ENCODE measurements at places on chromosomes 2 and 18.

DNA sequence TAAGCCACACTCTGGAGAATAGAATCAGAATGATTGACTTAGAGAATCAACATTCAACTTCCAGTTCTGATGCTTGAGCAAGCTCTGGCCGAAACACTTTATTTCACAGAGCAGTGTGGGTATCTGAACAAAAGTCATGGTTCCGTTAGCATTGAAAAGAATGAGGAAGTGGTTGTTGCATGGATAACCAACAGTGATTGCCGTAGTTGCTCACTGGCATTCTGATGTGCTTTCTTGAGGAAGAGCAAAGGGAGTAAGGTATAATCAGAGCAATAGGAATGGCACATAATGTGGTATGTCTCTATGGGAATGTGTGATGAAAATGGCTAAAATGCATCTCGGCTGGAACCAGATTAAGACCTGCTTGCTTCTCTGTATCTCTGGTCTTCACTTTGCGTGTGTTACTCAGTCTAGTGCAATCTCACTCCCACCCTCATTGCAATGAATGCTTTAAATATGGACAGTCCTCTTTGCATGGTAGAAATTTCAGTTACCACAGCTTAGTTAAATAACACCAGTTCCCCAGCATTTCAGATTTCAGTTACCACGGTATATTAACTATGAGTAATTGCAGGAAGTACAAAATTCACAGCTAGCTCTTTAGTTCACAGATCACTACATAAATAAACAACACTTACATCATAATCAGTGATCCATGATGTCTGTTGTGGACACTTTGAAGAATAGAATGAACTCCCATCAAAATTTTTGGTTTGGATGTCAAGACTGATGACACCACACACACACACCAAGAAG is 7.8 kb upstream of the RAB12 start:
- no peak for DNase-seq

GRCh38 chr18:75745147-75745546 is 317.6 kb upstream of the SMIM21 start:
- DNase-seq = no peak

- DNase-seq = peak; percentile 20
Observed at GRCh38 chr2:206783718-206784117, 18.3 kb downstream of the FASTKD2 start.

GRCh38 chr2:104891145-104891544 is 37.2 kb downstream of the POU3F3 start:
- no peak for DNase-seq

DNA sequence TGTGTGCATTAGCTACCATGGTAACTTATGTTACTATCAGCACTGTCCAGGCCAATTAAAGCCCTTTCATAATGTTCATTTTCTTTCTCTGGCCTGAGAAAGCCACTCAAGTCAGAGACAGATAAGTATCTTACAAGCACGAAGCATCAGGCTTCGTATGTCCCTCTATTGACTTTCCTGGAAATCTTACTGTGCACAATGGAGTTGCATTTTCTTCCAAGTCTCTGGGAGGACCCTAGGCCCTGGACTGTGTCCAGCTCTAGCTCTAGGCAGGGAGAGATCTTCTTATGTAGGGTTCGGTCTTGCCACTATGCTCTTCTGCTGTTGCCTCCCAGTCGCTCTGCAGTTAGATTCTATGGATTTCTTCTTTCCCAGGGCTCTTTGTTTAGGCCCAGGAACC is 40.0 kb upstream of the ITGA6 start:
- no peak for DNase-seq

- no peak for DNase-seq
Observed at GRCh38 chr2:80896576-80896975, 592.0 kb upstream of the LRRTM1 start.

DNA sequence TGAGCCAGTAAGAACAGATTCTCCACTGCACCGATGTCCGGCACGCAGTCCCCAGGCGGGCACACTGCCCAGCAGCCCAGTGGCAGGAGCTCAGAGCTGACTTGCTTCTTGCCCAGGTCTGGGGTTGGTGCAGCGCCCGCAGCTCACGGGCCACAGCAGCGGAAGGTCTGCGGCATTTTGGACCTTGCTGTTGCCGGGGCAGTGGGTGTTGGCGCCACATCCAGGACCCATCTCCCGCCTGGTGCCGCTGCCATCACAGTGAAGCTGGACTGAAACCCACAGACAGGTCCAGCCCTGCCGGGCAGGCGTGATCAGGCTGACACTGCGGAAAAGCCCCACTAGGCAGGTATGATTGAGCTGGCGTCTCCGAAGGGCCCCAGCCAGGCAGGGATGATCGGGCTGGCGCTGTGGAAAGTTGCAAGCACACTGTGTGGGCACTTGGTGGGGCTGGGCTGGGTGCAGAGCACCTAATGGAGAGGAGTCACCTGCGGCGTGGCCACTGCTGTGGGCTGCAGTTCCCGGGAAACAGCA is 75.5 kb downstream of the SLC66A2 start:
- no peak for DNase-seq

DNA sequence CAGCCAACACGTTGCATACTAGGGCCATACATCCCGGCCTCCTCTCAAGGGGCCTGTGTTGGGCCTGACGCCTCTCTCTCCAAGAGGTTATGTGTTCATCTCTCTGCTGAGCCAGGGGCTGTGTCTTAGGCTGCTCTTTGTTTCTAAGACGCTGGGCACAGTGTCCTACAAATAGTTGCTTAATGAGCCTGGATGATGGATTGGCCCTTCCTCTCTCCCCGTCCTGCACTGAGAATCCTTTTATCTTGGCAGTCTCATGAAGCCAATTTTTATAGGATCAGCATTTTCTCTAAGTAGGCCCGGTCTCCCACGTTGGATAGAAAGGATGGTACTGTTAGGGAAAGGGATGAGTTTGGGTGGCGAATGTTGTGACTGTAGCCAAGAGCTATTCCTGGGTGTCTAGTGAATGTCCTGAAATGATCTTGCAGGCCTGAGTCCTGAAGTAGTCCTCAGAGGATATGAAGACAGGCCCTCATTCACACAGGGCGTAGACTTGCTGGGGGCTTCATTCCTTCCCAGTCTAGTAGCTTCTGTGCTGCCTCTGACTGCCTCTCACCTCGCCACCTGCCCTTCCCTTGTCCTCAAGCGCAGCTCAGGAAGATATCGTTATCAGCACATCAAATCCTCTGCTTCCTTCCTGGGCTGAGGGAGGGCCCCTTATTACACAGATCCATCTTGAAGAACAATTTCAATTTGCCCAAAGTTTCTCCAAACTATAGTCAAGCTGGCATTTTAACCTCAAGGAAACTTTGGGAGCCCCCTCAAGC is 8.8 kb downstream of the LBH start:
- DNase-seq = no peak

- no peak for DNase-seq
Observed at GRCh38 chr2:230327418-230328154, 593 bp downstream of the SP140L start.

DNA sequence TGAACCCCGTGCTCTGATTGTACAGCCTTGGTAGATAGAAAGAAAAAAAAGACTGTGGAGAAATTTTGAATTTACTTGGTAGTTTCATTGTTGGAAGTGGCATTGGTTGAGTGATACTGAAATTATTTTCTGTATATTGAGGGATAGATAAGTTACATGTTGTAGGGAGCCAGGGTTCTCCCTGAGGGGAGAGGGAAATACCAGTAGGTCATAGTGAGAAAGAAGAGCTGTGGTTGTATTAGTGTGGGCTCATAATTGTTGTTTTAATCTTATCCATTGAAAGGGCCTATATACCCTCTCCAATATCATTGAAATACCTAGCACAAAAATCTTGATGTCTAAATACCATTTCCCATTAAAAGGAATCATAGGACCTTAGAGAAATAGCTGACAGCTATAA is 16.9 kb upstream of the RAB31 start:
- DNase-seq = no peak

- DNase-seq = no peak
Observed at GRCh38 chr2:172225786-172226185, 123.1 kb upstream of the DLX2 start.

DNA sequence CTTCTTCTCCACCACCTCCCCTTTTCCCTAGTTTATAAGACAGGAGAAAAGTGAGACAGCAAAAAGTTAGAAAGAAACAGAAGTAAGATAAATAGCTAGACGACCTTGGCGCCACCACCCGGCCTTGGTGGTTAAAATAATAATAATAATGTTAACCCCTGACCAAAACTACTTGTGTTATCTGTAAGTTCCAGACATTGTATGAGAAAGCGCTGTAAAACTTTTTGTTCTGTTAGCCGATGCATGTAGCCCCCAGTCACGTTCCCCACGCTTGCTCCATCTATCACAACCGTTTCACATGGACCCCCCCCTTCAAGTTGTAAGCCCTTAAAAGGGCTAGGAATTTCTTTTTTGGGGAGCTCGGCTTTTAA is 1.5 kb upstream of the BUB1 start:
- no peak for DNase-seq

GRCh38 chr2:122061206-122061605 is 305.8 kb downstream of the TSN start:
- DNase-seq = peak; percentile 41
